ENCODE measurements at places on chromosomes 5 and 9.

GRCh38 chr5:83767409-83767992 lies 46.8 kb upstream of the HAPLN1 start:
- H3K36me3 ChIP-seq, result no peaks in the 10 kb centered on the region
- no peaks in the 10 kb centered on the region for H3K4me1 ChIP-seq
- H3K4me3 ChIP-seq, result no peak overlapping the region
- no peak for DNase-seq
- no peak overlapping the region for H3K27ac ChIP-seq
- no peaks in the 10 kb centered on the region for H3K27me3 ChIP-seq

DNA sequence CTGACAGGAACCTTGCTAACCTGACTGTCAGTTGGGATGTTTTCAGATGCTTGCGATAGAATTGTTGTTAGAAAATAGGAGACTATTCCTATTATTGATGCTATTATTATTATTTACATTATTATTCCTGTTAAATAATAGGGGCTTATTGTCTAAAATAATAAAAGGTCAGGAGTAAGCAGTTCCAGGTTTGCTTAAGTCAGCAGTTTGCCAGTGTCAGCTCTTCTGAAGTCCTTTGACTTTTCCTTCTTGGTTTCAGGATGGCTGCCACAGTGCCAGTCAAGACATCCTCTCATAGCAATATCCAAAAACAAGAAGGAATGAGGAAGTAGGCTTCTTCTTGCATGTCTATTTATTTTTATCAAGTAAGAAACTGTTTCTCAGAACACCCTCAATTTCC lies 141.7 kb upstream of the MARCHF11 start:
- no peak overlapping the region for H3K27ac ChIP-seq
- no peaks in the 10 kb centered on the region for H3K36me3 ChIP-seq
- H3K4me1 ChIP-seq, result no peaks in the 10 kb centered on the region
- no peaks in the 10 kb centered on the region for H3K27me3 ChIP-seq
- no peak overlapping the region for H3K4me3 ChIP-seq

DNA sequence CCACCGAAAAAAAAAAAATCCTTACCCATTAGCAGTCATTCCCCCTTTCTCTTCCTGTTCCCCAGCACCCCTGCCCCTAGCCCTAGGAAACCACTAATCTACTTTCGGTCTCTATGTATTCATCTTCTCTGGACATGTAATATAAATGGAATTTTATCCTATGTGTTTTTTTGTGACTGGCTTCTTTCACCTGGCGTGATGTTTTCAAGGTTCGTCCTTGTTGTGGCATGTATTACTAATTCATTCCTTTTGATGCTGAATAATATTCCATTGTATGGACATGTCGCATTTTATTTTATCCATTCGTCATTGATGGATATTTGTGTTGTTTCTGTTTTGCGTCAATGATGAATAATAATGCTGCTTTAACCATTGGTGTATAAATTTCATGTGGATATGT lies 42.8 kb upstream of the SH3GL2 start:
- H3K27me3 ChIP-seq, result no peaks in the 10 kb centered on the region
- H3K36me3 ChIP-seq, result no peaks in the 10 kb centered on the region
- H3K4me3 ChIP-seq, result no peak overlapping the region
- H3K4me1 ChIP-seq, result no peaks in the 10 kb centered on the region
- DNase-seq, result no peak

DNA sequence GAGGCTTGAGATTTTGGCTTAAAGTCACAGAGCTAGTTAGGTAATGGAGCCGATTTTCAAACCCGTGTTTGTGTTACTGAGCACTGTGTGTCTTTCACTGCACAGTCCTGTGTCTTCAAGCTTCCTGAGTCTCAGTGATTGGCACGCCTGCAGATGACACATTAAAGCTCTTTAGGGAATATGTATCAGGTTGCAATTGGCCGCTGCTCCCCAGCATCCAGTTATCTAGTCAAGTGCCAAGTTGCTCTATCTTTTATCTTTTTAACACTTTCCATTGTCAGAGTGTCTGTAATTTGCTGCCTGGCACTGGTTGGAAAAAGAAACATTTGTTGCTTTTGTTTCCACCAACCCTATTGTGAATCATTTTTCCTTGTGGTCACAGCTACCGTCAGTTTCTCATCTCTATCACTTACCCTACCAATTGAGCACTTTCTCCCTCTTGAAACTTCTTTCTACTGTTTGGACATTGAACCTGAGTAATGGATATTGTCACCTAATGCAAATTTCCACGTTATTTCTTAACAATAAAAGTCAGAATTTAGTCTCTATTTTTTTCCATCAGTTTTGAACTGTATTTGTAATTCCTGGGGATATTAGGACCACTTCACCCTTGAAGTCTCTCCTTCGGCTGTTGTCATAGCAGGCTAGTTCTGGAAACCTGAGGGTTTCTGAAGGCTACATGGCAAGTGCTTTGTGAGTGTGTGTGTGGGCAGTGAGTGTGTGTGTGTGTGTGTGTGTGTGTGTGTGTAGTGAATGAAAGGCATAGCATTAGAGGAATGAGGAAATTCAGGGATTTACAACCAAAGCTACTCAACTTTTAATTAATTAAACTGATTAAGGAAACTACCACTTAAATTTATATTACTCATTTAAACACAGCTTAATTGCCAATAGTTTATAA lies 274.3 kb downstream of the ISL1 start:
- H3K27ac ChIP-seq, result no peak overlapping the region
- no peak for DNase-seq
- no peaks in the 10 kb centered on the region for H3K4me1 ChIP-seq
- no peak overlapping the region for H3K4me3 ChIP-seq

- no peak overlapping the region for H3K27ac ChIP-seq
- H3K4me1 ChIP-seq, result no peaks in the 10 kb centered on the region
- H3K36me3 ChIP-seq, result no peaks in the 10 kb centered on the region
- H3K27me3 ChIP-seq, result no peaks in the 10 kb centered on the region
- DNase-seq, result no peak
Measured at GRCh38 chr5:4815002-4815401, 325.1 kb upstream of the ADAMTS16 start.

Data from T-helper 17 cell (primary cell).